ENCODE measurements at places on chromosomes 5 and 9.
A peak's percentile ranks its signal among the peaks of the same experiment; 100 is the strongest.

GRCh38 chr9:84744726-84745125 lies 75.2 kb downstream of the NTRK2 start:
- no peak for DNase-seq

GRCh38 chr5:132065351-132065937 lies 5.0 kb downstream of the IL3 start:
- no peak for DNase-seq

DNA sequence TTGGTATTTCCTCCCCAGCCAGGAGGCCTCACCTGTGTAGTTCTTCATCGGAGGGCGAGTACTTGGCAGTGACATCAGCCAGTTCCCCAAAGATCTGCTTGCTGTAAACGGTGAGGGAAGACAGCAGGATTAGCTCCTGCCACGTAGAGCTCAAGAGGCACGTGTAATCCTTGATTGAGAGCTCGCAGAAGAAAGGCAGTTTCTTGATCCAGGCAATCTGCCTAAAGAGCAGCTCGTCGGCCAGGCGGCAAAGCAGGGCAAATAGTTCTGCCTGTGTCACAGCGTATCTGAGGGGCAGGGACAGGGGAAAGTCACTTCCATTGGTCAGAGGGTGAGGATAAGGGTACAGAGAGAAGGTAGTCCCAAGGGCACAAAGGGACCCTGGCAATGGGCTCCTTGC lies 28.6 kb upstream of the NR5A1 start:
- DNase-seq, result no peak

GRCh38 chr5:56328753-56329560 lies 95.8 kb upstream of the ANKRD55 start:
- no peak for DNase-seq

- no peak for DNase-seq
Observed at GRCh38 chr5:169875091-169875728, 105.1 kb downstream of the INSYN2B start.

- DNase-seq, result no peak
Observed at GRCh38 chr5:78621291-78621738, 27.3 kb downstream of the LHFPL2 start.

DNA sequence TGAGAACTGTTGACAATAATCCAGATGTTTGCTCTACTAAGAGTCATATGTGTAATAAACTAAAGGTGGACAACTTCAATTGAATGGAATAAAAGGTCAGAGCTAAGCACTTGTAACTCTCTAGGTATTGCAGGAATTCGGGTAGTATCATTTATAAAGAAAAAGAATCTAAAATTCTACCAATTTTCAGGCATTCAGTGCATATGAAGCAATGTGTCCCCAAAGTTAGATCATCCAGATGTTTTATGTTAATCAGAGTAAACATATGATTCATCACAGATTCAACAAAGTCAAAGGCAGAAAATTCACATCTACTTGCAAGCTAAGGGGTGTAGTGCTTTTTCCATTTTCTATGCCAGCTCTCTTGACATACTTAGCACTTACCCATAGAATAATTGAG lies 477.1 kb downstream of the PDE4D start:
- DNase-seq, result no peak

GRCh38 chr9:126128494-126129142 lies 198.0 kb upstream of the MVB12B start:
- DNase-seq, result peak; percentile 3

DNA sequence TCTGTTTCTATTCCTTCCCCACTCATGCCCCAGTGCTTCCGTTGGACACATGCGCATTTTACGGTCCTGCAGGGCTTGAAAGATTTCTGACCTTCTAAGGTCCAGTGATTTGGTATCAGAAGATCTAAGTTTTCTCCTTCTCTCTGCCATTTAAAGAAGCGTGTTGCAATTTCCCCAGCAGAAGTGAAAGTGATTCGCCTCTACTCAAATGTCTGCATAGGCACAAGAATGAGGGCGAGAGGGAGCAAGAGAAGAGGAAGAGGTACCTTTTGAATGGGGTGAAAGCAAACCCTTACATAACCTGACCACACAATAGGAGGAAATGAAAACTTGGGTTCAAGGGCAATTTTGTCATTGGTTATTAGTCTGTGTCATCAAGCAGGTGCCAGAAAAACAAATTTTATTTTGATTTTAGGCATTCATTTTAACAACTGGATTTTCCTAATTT lies 31.7 kb upstream of the NR3C1 start:
- no peak for DNase-seq

DNA sequence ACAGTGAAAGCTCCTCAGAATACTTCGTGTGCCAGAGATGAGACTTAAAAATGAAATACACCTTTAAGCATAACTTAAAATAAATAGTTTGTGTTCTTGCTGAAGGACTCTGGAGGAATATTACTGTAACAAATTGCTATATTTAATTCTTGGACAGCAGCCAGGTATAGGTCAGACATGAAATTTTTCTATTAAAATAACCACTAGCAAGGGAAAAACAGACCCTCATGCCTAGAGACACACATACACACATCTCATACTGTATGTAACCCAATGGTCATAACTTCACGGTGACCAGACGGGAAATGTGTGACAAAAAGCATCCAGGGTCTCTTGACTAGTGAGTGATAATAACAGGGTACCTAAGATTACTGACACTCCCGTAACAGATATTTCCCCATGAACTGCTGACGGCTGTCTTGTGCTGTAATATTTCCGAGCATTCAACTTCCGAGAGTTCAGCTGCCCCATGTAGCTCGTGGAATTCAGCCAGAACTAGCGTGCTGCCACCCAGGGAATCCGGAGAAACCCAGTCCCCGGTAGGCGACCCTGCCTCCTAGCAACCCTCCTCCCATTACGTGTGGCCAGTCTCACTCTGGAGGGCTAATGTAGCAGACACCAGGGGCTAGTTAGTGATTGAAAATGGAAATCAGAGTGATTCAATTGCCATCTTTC lies 2295.1 kb upstream of the WWC1 start:
- DNase-seq, result peak; percentile 3

DNA sequence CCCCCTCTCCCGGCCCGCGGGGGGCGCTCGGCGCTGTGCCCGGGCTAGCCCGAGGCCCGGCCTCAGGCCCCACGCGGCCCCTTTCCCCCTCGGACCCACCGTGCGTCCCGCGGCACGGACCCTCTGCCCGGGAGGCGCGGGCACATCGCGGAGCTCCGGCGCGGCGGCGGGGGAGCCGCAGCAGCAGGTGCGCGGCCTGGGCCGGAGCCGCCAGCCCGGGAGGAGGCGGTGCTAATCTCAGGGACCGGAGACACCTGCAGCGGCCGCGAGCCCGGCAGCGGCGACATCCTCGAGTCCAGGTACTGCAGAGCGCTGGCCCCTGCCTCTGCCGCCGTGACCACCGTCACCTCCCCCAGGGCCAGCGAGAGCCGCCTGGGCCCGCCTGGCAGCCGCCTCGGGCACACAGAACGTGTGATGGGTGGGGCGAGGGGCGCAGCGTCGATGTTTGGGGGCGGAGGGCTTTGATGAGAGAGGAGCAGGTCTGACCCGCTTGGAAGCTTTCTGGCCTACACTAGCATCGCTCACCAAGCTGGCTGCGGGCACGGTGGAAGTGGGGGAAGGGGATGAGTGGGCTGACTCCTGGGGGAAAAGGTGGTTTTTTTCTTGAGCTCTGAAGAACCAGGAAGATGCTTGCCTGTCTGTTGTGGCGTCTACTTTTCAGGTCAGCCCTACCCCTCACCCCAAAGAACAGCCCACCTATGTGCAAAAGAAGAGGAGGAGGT lies 524 bp downstream of the CYFIP2 start:
- DNase-seq, result peak; percentile 29

GRCh38 chr5:5080790-5081189 lies 59.3 kb upstream of the ADAMTS16 start:
- no peak for DNase-seq

GRCh38 chr5:62960781-62961180 lies 382.2 kb downstream of the LRRC70 start:
- no peak for DNase-seq

GRCh38 chr9:125507226-125507625 lies 199.8 kb downstream of the MAPKAP1 start:
- DNase-seq, result no peak

- peak; percentile 75 for DNase-seq
Observed at GRCh38 chr5:141560151-141560550, 58.6 kb downstream of the DIAPH1 start.

DNA sequence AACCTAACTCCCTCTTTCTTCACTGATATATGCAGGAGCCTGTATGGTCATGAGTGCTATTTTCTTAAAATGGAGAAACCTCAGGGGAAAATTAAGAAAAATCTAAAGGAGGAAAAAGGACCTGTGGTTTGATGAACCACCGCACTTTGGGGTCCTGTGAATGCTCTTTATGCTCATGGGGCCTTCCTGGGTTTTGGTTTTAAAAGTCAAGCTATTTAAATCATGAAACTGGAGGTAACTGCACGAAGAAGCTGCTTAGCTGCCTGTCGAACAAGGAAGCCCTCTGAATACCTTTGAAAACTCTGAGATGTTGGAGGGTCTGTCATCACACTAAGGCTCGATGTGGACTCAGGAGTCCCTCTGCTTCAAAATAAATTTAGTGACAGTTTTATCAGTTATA lies 564.5 kb upstream of the ADAMTS16 start:
- DNase-seq, result no peak

DNA sequence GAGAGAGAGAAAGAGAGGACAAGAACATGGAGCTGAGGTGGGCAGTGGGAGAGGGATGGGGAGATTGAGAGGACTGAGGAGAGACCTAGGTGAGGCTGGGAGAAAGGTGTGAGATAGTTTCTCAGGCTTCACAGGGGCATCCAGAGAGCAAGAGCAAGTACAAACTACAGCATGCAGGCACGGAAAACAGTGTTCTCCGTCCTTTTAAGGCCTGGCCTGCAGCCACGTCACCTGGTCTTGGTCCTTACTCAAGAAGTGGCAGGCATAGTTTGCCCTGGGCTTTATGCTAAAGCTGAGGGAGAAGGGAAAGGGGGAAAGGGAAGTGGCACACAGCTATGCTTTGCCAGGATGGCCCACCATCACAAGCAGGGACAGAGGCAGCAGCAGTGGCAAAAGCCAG lies 65.7 kb downstream of the SIL1 start:
- no peak for DNase-seq

GRCh38 chr5:135533334-135533733 lies 2.4 kb downstream of the NEUROG1 start:
- no peak for DNase-seq

DNA sequence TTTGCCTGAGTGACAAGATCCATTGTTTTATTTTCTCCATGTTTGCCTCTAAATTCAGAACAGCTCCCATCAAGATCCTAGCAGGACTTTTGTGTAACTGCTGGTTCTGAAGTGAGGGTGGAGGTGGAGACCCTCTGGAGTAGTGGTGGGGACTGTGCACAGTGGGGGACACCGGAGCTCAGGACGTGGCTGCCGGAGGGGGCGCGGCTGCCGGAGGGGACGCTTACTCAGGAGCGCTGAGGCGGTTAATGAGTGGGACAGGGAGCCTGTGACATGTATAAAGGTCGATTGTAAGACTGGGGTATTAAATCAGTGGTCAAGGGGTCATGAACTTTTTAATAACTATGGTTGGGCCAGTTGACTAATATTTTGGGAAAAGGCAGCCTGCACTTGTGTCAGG lies 127.0 kb upstream of the CACNA1B start:
- no peak for DNase-seq

GRCh38 chr5:499233-500209 lies 24.7 kb downstream of the SLC9A3 start:
- DNase-seq, result no peak

DNA sequence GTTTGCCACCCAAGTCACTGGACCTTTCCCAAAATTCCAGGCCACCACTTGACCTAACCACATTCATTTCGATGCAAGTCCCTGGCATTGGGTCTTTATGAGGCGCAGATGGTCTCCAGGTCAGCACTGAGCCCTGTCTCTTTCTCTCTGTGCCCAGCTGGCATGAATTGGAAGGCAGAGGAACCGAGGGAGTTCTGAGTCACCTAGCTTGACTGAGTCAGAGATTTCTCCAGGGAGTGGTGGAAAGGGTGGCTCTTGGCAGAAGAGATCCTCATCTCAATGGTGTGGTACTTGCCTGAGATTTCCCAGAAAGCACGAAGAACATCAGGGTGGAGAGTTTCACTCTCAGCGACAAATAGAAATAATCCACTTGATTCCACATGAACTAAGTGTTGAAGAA lies 43.8 kb downstream of the WDR36 start:
- no peak for DNase-seq

DNA sequence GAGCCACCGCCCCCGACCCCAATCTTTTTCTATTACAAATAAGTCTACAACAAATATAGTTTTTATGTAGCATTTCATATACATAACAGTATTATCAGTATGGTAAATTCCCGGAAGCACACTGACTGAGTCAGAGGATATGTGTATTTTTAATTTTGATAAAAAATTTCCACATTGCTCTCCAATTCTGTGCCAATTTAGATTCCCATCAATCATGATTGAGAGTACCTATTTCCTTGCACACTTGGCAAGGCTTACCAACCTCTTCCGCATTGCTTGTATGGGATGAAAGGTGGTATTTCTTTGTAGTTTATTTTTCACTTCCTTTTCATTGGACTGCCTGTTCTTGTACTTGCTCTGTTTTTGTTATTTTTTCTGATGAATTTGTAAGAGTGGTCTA lies 204.6 kb downstream of the RFX3 start:
- no peak for DNase-seq

- no peak for DNase-seq
Observed at GRCh38 chr5:11164531-11165294, 403.7 kb upstream of the DAP start.

GRCh38 chr5:138639326-138639725 lies 64.1 kb upstream of the HSPA9 start:
- DNase-seq, result no peak

- DNase-seq, result no peak
Observed at GRCh38 chr9:128073253-128073886, 5.3 kb downstream of the SLC25A25 start.

- no peak for DNase-seq
Observed at GRCh38 chr5:177576169-177576568, 15.8 kb upstream of the TMED9 start.

DNA sequence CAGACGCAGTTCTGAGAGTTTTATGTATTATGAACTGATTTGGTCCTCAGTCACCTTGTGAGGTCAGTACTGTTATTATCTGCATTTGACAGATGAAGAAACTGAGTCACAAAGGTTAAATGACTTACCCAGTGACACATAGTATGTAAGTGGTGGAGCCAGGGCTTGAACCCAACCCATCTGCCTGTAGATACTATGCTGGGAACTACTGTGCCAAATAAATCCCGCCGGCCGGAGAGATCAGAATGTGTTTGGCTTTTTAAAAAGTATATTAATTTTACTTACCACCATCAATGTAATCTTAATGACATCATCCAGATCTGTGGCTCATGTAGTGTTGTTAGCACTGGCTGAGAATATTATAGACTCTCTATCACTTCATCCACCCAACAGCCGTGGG lies 80.8 kb downstream of the ZNF618 start:
- DNase-seq, result no peak

DNA sequence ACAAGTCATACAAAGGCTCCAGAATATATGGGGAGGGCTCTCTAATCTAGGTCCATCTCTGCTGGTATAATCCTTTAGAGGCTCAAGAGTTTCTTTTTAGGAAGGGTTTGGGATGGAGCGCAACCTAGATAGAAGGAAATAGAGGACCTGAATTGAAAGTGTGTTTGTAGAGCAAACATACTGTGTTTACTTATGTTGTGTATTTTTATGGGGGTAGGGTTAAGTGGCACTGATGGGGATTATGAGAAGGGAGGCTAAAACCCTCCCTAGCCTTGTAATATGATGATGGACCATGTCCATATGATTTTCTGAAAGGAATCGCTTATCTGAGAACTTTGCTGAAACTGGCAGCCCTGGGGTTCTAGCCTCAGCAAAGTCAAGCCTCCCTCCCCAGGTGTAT lies 4.4 kb upstream of the ELL2 start:
- no peak for DNase-seq
